ENCODE measurements at places on chromosomes 11 and 22.

GRCh38 chr11:72460091-72460647, 25.8 kb upstream of the CLPB start:
- DNase-seq: no peak

DNA sequence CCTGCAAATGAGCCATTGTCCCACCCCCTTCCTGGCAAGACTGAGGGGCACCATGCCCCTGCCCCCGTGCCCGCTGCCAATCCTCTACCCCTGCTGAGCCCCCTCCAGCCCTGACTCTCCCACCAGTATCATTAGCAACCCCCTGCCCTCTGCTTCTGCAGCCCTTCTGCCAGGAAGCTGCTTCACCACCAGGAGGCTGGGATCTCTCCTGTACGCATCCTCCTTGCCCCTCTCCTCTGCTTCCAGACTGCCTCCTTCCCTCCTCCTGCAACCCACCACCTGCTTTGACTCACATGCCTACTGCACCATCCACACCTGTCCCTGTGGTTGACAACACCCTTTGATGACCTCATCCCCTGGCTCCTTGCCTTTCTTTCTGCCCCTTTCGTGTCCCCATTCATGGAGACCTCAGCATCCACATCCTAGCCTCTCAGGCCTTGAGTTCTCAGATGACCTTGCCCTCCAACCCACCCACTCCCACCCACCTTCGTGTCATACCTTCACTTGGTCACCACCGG, 13.4 kb upstream of the PNPLA3 start:
- DNase-seq: no peak

GRCh38 chr11:120749395-120749794, 237.8 kb downstream of the GRIK4 start:
- no peak for DNase-seq

DNA sequence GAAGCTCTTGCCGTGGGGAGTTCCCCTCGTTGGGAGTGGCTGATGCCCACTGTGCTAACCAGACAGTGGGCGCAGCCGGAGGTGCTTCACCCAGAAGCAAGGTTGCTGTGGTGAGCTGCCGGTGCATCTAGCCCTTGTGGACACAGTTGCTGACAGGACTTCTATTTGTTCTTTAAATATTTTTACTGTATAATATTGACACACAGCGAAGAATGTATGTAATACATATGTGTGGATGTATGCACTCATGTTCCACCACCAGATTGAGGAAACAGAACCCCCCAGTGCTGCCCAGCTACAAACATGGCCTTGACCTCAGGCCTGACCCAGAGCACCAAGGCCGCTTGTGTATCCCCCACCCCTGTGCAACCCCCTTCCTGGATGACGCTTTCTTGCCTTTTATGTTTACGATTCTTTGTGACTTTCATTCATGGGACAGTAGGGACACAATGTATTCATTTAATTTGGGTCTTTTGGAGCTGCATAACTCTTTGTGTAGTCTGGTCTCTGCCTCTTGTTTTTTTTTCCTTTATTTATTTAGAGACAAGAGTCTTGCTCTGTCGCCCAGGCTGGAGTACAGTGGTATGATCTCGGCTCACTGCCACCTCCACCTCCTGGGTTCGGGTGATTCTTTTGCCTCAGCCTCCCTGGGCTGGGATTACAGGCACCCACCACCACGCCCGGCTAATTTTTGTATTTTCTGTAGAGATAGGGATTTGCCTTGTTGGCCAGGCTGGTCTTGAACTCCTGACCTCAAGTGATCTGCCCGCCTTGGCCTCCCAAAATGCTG, 132.6 kb downstream of the TBC1D22A start:
- no peak for DNase-seq

DNA sequence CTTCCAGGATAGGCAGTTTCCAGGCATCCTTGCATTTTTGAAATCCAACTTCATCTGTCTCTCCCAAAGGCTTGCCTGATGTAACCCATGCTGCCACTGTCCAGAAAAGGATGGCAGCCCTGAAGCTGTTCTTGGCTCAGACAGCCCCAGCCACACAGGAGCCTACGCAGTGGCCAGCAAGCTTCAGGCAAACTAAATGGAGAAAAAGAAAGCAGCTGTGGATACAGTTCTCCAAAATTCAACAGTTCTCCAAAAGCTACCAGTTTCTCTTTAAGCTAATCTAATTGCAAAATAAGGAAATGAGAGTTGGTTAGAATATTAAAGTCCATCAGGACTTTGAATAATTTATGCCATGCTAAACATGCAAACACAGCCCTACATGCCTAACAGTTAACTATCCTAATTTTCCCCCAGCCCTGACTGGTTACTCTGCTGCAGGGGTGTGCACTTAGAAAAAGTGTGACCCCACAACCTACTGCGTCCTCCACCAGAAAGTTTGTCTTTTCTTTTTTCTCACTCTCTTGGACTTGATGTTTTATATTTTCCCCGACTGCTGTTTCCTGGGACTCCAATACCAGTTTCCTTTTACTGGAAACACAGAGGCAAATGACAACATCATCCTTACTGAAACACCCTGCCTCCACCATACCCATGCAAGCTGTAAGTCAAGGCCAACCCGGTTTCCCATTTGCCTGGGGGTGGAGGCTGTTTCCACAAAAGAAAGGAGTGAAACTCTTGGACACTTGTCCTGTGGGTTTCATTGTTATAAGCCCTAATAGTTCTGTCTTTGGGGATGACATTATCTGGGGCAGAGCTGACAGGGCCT, 69.1 kb upstream of the OR5AN1 start:
- DNase-seq: no peak

GRCh38 chr11:122230385-122230755, 114.4 kb upstream of the BLID start:
- DNase-seq: no peak

DNA sequence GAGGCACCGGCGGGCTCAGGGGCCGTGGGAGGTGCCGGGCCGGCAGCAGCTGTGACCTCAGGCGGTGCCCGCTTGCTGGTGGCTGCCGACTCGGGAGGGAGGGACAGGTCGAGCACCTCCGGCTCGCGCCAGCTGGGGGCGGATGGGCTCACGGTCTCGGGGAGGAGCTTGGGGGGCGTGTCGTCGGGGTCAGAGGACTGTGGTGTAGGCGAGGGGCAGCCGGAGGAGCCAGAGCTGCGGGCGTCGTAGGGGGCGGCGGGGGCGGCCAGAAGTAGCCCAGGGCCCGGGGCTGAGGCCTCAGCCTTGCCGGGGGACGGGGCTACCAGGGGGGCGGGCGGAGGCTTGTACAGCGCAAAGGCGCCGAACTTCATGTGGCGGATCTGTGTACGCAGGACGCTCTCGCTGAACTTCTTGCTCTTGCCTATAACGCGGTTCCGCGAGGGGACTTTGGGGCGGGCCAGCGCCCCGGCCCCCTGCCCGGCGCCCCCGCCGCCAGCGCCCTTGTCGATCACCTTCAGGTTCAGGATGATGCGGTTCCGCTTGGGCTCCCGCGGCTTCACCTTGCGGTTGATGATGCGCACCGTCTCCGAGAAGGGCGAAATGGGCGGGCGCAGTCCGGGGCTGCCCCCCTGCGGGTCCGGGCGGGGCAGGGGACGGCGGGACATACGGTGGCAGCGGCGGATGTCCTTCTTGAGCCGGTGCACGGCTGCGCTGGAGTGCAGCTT, 5.5 kb downstream of the CBX6 start:
- no peak for DNase-seq

DNA sequence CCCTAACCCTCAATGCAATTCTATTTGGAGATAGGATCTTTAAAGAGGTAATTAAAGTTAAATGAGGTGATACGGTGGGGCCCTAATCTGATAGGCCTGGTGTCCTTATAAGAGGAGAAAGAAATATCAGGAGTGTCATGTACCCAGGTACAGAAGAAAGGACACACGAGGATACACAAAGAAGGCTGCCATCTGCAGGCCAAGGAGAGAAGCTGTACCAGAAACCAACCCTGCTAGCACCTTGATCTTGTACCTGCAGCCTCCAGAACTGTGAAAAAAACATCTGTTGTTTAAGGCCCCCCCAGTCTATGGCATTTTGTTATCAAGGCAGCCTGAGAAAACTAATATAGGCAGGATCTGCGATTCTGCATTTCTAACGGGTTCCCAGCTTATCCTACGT, 44.2 kb downstream of the FBXO7 start:
- no peak for DNase-seq

GRCh38 chr22:22810018-22810427, 77.6 kb upstream of the IGLL5 start:
- peak; percentile 58 for DNase-seq

GRCh38 chr11:19922689-19923035, 210.0 kb downstream of the NAV2 start:
- no peak for DNase-seq

DNA sequence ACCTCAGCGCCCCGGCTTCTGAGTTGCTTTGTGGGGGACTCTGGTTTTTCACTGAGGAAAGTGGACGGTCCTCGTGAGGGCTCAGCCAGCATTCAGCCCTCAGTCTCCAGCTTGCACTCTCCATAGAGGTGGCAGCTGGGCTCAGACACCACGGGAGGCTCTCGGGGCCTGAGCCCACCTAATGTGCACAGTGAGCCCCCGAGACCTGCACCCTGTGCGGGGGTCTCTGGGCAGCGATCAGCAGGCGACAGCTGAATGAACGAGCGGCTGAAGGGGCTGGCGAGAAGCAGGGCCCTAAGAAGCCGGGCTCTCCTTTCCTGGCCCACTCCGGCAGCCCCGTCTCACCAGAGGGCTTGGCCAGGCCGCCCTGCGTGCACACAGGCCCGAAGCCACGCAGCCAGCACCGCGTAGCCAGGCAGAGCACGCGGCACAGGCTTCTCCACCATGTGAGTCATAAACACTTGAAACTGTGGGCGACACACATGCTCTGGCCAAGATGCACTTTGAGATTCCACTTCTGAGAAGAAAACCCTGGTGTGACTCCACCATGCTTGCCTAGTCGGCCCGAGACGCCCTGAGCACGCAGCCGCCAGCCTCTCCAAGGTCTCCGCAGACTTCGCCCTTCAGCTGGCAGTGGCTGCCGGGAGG, 28.0 kb downstream of the TOLLIP start:
- DNase-seq: no peak

DNA sequence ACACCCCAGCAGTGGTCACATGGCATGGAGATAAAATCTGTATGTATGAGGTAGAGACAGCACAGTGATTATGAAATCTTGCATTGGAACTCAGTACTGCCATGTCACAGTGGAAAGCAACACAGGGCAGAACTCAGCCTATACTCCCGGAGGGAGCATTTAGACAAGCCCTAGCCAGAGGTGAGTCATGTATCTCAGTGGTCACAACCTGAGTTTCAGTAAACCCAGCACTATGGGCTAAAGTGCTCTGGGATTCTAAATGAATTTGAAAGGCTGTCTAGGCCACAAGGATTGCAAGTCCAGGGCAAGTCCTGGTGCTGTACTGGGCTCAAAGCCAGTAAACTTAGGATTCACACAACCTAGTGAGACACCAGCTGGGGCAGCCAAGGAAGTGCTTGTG, 1717.1 kb upstream of the RAG2 start:
- DNase-seq: no peak

DNA sequence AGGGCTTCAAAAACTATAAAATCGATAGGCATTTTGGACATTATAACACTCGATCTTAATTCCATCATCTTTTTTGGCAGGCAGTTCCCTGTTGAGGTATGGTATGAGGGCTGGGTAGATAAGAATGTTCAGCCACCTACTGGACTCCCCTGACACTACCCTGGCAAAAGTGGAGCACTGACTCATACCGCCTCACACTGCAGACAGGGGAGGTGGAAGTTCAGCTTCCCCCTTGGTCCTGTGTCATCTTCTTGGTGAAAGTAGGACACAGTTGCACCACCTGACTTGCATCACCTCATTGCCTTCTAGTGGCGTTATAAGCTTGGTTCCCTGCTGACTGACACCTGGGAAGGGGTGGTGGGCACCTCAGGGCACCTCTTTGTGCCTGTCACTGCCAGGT, 30.4 kb downstream of the PAAF1 start:
- no peak for DNase-seq

GRCh38 chr11:24386546-24387397, 110.1 kb upstream of the LUZP2 start:
- no peak for DNase-seq

DNA sequence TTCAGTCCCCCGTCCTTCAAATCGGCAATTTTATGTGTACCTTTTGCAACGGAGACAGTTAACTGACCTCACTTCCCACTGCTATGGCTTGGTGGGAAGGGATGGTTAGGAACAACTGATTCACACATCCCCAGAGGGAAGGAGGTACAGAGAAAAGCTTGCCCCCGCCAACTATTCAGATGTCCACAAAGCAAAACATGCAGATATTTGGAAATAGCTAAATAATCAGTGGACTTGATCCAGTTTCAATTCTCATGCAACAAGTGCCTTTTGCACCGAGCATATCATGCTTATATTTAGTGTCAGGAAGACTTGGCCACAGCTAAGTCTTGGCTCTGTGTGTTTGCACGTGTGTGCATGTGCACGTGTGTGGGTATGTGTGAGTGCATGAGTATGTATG, 144.6 kb downstream of the SNX19 start:
- DNase-seq: no peak

DNA sequence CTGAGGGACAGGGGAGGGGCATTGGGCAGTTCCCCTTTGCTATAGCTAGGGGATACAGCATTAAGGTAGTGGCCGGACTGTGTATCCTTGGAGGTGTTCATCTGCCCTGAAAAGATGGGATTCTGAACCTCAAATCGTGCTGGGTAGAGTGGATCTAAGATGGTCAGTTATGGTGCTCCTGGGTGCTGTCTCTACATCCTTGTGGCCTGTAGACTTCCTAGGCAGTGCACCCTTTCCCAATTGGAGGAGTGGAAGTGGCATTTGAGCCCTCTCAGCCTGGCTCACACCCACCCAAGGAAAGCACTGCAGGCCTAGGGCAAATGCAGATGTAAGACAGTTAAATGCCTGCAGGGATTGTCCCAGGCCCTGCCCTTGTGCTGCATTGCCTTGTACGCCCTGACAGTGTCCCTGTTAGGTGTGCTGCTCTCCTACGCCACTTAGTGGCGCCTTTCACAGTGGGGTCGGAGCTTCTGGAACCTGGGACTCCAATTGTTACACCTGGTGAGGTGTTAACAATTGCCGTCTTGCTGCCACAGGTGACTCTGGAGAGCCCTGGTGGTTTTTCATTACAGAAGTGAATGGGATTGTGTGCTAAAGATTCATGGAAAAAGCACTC, 35.0 kb downstream of the PPFIBP2 start:
- peak; percentile 5 for DNase-seq

DNA sequence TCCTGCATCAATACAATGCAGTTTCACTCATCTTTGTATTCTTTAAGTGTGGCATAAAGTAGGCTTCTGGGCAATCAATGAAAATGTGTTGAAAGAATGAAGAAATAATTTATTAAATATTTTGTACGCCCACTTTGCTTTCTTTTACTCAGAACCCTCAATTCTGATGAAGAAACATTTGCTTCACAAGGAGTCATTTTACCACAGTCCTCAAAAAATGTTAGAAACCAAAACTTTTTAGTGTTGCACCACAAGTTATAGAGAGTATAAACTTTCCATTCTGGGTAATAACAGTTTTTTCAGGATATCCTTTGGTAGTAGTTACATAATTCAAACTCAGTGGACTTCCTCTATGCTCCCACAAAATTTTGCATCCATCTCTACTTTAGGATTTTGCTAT, 360.5 kb downstream of the DLG2 start:
- no peak for DNase-seq

- DNase-seq: no peak
These were observed 4.3 kb upstream of the FUT4 start for GRCh38 chr11:94539420-94539819.

- no peak for DNase-seq
These were observed 67.5 kb downstream of the DDX10 start for GRCh38 chr11:108732395-108732794.

Data from stimulated activated CD4-positive, alpha-beta T cell treated with anti-CD3 and anti-CD28 coated beads, Interleukin-2, amount 100 ng/mL, for 48 hours (primary cell).